ENCODE measurements at places on chromosomes 6 and 20.

- DNase-seq = no peak
Measured at GRCh38 chr6:112651239-112651638, 304.1 kb downstream of the RFPL4B start.

DNA sequence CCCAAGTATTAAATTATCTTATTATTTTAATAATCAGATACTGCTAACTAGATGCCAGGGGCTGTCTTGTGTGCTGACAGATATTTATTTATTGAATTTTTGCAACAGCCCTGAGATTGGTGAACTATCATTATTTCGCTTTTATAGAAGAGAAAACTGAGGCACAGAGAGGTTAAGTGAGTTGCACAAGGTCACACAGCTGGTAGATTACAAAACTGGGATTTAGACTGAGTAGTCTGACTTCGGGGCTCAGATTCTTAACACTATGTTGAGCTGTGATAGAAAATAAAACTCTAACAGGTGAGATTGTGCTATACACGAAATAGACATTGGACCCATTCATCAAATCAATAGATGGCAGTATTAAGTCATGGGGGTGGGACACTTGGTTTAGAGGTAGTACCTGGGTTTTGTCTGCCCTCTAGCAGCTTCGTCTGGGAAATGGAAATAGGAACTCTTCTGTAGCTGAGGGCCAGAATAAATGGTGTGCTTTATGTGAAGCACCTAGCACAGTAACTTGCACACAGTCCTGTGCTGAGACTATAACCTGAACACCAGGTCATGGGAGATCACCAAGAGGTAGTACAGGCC is 113.4 kb downstream of the B3GAT2 start:
- DNase-seq = no peak

- no peak for DNase-seq
Measured at GRCh38 chr6:150029276-150029675, 3.9 kb upstream of the RAET1L start.

DNA sequence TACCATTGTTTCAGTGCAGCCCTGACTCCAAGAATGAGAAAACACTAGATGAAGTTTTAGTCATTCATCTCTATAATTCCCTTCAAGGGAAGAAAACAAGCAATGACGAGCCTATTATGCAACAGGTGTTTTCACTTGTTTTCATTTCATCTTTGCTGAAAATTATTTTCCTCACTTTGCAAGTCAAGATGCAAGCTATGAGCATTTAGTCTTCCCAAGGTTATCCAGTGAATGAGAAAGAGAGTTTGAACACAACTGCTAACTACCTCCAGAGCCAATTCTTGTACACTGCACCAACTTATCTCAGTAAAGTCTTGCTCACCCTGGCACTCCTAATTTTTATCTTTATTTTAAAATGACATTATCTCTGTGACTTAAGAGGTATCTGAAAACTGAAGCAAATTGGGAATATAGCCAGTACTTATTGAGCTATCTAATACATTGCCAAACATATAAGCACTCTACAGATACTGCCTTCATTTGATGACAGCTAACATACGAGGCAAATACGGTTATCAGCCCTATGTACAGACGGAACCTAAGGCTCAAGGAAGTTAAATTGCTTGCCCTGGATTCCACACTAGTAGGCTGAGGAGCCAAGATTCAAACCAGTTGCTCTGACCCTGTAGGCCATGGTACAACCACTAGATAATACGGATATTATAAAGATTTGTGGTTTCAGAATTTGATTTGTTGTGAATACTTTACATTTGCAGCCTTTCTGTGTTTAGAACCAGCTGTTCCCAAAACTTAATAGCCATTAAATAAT is 36.8 kb downstream of the MOXD1 start:
- no peak for DNase-seq

- no peak for DNase-seq
Measured at GRCh38 chr6:47258724-47259347, 50.9 kb downstream of the TNFRSF21 start.

DNA sequence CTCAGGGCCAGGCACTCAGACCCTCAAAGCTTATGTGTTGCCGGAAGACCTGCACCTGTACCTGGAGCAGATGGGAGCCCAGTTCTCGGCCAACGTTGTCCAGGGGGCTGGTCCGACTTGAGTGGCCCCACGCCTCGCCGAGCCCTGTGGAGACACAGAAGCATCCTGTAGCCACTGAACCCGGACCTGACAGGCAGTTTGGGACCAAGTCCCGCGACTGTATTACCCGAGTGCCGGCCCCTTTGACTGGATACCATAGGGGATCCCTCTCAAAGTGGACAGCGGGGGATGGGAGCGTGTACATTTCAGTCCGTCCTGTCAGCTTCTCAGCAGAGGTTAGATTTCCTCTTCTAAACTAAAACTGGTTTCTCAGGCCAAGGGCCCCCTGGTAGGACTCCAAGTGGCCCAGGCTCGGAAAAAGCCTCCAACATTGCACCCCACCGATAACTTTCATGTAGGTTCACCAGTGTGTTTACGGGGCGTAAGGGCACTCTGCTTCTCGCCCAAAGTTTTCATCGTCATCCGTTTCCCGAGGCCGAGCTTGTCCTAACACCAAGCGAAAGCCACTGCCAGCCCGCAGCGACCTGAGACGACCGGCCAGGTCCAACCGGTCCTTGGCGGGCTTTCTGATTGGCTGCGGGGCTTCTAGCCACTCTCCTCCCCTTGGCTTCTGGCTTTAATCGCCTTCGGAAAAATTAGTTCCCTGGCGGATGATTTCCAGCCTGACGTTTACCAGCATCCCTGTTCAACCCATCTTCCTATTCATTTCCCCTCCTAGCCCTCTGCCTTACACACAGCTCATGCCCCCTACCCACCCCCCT is 10.8 kb downstream of the SIM1 start:
- peak; percentile 90 for DNase-seq

DNA sequence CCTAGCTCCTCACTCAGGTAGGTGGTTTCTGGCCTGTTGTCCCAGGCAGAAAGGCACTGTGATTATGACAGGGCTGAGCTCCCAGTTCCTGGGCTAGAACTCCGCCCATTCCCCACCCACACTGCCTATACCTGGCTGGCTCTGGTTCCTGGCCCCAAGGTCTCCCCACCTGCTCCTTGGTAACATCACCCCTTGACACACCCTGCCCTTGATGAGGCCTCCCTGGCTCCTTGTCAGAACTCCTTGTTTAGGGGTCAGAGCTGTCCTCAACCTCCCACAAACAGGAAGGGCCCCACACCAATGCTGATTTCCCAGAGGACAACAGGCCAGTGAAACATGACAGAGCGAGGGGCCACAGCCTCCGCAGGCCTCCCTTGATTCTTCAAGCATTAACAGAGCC is 15.5 kb upstream of the MYMX start:
- no peak for DNase-seq

DNA sequence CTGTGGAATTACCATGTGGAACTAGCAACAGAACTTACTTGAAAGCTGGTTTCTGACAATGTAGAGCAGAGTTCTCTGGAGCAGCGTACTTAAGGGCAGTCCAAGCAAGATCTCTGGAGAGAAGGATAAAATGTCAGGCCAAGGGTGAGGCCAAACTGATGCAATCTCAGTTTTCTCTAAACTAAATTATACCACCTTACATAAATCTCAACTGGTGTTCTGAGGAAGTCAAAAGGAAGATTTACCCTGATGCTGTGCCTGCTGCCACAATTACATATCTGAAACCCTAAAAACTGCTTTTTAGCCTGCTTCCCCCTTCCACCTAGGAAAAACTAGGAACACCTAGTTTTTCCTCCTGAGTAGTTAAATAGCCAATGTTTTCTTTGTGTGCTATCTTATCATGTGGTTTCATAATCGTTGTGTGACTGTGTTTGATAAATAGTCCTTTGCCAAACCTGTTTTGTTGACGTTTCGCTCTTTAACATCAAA is 28.1 kb downstream of the NCOA7 start:
- no peak for DNase-seq

DNA sequence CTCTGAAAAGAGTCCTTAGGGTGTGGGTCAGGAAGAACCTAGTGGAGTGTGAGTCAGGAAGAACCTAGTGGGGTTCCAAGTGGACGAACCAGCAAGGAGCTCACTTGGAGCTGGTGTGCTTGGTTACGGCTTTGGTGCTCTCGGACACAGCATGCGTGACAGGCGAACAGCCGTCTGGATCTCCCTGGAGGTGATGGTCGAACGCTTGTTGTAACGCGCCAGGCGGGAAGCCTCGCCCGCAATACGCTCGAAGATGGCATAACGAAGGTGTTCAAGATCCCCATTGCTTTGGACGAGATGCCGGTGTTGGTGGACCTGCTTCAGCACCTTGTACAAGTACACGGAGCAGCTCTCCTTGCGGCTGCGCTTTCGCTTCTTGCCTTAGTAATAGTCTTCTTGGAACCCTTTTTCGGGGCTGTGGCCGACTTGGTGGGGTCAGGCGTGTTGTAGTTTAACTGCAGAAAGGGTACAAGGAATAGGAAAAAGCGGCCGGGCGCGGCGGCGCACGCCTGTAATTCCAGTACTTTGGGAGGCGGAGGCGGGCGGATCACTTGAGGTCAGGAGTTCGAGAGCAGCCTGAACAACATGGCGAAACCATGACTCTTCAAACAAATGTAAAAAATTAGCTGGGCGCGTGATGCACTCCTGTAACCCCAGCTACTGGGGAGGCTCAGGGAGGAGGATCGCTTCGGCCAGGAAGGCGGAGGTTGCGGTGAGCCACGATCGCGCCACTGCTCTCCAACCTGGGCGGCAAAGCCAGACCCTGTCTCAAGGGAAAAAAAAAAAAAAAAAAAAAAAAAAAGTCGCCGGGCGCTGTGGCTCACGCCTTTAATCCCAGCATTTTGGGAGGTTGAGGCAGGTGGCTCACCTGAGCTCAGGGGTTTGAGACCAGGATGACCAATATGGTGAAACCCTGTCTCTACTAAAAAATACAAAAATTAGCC is 48.0 kb downstream of the OR2B2 start:
- peak; percentile 54 for DNase-seq

DNA sequence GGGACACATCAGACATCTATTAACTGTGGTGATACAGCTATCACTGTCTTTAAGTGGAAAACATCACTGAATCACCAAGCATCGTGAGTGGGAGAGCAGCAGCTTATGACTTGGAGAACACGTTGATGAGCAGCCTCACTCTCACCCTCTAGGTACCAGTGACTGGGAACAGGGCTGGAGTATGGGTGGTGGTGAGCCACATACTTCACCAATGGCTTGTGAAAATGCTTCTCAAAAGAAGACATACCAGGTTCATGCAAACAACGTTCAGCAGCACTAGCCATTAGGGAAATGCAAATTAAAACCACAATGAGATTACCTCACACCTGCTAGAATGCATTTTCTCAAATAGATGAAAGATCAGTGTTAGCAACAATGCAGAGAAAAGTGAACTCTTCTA is 25.3 kb downstream of the SNX5 start:
- no peak for DNase-seq

GRCh38 chr6:112683926-112684325 is 336.8 kb downstream of the RFPL4B start:
- DNase-seq = peak; percentile 77

DNA sequence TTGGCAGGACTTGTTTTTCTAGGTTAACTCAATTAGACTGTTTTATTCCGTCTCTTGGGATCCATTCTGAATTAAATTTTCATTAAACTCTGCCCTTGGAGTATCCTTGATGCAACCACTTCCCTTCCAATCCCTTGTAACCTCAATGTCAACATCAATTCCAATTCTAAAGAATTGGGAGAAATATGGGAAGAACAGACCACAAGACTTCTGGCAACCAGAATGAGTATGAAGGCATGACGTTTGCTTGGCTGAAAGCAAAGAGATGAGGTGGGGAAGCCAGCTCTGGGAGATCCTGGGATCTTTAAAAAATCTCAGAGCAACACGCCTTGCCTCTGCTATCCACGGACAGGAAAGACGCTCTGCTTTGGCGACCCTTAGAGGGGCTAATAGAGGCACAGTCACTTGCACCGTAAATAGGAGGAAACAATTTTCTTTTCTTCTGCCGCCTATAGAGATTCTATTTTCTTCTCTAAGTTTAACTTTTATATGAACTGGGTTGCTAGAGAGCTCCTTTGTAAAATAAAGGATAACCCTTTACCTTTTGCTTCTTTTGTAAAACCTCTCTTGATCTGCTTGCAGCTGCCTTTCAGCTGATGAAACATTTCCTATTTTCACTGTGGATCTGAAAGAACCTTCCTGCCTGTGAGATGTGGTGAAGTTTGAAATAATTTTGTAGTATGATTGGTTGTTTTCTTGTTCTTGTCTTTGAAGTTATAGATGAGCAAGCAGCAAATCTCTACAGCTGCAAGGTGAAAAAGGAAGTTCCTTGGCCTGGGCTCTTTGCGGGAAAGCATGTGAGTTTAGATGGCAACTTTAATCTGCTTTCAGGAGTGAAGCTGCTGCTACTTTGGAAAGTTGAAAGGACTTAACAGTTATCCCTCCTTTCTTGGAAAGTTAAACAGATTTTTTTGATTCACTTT is at the start of gene ASIP:
ASIP (plus strand) TSS at position 731 of the 923 bp plus-strand sequence. CDS start 18,952 bp downstream, outside the sequence.
- no peak for DNase-seq

DNA sequence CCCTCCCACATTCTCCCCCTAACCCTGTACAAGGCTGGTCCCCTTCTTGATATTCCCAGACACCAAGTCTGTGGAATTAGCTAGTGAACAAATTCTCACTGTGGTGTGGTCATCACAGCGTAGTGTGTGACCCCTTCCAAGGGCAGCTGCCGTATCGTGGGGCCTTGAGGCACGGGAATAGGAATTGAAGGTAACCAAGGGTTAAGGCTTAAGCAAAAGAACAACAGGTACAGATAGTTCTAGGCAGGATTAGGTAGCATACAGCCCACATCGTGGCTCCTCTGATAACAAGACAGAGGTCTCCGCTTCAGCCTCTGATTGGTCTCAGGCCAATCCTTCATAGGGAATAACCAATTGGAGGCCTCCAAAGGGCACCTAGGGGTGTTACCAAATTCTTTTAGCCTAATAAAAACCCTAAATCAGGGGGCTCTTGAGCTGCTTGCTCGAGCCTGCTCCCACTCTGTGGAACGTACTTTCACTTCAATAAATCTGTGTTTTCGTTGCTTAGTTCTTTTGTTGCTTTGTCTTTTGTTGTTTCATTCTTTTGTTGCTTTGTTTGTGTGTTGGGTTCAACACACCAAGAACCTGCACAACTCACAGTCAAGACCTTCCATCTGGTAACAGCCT is 64.7 kb downstream of the GPR6 start:
- no peak for DNase-seq

- DNase-seq = no peak
Measured at GRCh38 chr20:10137032-10137431, 81.6 kb upstream of the SNAP25 start.

GRCh38 chr20:39960522-39961428 is 728.3 kb downstream of the MAFB start:
- DNase-seq = no peak

- DNase-seq = no peak
Measured at GRCh38 chr6:69162811-69163210, 527.7 kb downstream of the ADGRB3 start.

GRCh38 chr20:17498641-17499040 is 32.5 kb downstream of the BFSP1 start:
- DNase-seq = no peak

DNA sequence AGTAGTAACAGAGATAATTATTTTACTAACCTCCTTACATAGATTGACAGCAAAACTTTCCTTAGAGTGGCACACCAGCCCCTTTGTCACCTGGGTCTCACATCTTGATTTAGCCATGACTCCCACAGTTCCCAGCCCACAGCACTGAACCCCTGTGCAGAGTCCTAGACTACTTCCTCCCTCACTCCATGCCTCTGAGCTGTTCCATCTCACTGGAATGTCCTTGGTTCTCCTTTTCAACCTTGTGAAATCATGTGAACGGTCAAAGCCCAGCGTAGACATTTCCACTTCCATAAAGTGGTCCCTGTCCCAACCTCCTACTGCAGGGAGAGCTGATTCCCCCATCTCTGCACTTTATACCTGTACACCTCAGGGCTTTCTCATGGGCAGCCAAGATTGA is 19.7 kb downstream of the CGA start:
- DNase-seq = no peak

Data from ELR (cell line).